ENCODE measurements at places on chromosomes 4 and X.

DNA sequence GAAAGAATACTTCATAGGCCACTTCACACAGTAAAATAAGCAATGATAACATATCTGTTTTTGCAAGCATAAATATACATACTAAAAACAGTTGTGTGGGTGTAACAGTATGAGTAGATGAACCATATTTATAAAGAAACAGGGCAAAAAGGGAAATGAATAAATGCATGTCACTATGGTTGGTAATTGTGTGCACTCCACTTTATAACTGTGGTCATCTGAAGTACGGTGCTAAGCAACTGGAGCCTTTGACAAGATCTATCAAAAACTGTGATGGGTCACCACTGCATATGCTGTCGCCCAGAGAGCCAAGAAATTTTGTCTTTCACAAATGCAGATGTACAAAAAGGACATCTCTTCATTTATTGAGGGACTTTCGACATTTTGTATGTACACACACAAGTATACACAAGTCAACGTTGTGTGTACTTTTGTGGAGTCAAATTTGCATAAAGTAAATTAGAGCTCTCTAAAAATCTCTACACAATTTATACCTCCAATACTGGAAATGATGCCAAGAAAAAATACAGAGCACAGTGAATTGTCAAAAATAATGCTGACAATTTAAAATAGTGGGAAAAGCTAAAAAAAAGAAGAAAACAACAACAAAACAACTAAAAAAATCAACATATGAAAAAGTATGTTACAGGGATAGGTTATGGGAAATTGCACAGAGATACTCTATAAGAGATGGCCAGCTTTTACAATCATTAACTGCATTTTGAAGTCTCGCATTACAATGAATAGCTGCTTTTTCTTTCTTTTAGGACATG lies 123.1 kb upstream of the ENPEP start:
- DNase-seq, result no peak

GRCh38 chrX:17964871-17965270 lies 103.8 kb upstream of the RAI2 start:
- no peak for DNase-seq

- no peak for DNase-seq
These were observed 340.2 kb upstream of the SMIM31 start for GRCh38 chr4:164413743-164414142.

GRCh38 chr4:93178279-93178678 lies 650.3 kb upstream of the ATOH1 start:
- DNase-seq, result no peak

DNA sequence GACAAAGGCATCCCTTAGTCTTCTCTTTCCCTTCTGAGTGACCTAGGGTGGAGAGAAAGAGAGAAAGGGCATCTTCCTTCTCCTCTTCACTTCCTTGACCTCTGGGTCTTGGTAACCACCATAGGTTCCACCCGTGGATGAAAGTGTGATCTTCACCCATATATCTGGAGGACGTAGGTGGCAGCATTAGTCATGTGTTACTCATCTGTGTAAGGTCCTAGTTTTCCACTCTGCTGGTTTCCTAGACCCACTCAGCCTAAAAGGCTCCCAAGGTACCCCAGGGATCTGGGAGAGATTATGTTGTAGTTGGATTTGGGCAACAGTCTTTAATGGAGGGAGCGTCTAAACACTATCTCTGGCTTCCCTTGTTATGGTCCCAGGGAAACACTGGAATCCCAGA lies 45.5 kb upstream of the RAB9B start:
- DNase-seq, result no peak

DNA sequence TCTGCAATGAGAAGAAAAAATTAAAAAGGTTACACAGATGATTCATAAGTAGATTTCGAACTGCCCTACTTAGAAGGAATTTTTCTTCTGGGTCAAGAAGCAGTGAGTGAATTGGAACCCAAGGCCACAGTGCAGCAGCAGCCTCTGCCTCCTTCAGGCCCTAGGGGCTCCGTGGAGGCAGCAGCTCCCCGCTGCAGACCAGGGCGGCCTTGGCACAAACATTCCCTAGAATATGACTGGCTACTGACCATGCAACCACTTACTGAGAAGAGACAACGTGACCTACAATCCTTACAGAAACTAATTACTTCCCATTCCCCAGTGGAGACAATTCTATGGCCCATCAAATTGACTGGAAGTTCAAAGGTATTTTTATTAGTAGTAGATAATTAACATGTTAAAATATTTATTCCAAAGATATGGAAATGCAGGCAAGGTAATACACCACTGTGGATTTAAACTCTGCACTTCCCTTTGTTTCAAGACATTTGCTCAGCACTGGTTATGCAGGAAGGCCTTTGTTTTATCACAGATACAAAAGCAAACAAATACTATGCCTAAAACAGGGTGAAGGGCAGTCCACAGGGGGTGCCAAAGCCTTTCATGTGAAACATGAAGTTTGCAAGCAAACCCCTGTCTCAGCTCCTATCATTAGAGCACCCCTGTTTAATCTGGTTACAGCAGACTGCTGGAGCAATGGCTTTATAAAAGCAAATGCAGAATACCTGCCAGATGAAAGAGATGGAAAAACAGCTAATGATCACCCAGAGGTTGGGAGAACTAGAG lies 59.2 kb downstream of the PCDH19 start:
- no peak for DNase-seq

DNA sequence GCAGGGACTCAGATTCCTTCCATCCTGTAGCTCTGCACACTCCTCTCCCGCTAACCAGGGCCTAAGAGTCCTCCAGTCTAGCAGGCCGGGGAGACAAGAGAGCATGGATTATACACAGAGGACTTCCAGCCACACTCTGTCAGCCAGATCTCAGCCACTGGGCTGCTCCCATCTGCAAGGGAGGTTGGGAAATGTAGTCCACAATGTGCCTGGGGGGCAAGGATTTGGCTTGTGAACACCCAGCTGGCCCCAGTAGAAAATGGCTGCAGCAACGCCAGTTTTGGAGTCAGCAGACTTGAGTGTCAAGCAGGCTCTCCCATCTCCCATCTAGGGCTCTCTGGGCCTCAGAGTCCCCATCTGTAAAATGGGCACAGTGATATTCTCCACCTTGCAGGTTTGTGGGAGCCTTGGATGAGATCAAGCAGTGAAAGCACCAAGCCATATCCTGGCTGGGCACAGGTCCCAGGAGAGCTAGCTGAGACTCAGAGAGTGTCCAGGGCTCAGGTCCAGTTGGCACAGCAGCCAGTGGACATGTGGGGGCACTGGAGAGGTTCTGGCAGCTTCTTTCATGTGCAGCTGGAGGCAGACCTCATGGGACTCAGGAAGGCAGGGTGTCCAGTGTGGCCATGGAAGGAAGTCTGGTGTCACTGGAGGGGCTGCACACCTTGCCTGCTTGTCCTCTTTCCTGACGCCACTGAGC lies 14.6 kb downstream of the PSAPL1 start:
- DNase-seq, result no peak

GRCh38 chr4:90689739-90690138 lies 562.5 kb downstream of the CCSER1 start:
- no peak for DNase-seq

GRCh38 chrX:130401415-130402207 lies at the start of gene RBMX2:
TSS of gene RBMX2 (plus strand) at chrX:130401987. CDS start at chrX:130402033, 46 bp downstream.
- peak; percentile 72 for DNase-seq

DNA sequence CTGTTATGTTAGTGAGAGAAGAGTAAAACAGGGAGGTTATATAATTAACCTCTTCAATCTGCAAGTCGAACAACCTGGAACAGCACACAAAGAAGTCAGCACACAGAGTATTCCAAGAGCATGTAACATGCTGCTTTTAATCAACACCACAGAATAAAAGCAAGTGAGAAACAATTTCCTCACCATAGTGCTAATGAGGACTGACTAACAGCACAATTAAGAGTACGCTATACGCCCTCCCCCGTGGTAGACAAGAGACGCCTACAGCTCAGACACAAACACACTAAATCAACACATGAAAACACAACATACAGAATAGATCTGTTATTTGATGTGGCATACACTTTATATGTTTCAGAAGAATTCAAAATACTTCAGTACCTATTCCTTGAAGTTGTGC lies 103.0 kb downstream of the PPP3CA start:
- DNase-seq, result no peak

GRCh38 chrX:19064175-19064574 lies 58.1 kb downstream of the ADGRG2 start:
- DNase-seq, result no peak

DNA sequence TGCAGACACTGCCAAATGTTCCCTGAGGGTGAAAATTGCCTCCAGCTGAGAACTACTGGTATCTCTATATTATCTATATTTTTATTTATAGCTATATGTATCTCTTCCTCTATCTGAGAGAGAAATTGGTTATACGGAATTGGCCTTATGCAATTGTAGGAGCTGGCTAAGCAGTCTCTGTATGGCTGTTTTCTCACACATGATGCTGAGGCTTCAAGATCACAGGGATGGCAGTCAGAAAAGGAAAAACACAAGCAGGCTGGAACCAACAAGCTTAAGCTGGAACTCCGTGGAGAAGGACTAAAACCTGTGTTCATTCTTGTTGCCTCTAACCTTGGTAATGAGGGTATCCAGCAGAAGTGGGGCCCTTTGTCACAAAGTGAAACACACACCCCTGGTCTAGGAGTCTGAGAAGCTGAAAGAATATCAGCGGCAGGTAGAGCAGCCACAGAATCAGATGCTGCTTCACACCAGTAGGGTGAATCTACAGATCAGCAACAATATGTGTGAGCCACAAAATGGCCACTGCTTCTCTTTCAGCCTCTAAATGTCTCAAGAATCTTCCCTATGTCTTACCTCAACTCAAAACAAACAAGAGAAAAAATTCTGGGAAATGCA lies 166.5 kb upstream of the PPP1R2C start:
- no peak for DNase-seq

GRCh38 chr4:169105620-169106019 lies 95.6 kb upstream of the CBR4 start:
- no peak for DNase-seq

DNA sequence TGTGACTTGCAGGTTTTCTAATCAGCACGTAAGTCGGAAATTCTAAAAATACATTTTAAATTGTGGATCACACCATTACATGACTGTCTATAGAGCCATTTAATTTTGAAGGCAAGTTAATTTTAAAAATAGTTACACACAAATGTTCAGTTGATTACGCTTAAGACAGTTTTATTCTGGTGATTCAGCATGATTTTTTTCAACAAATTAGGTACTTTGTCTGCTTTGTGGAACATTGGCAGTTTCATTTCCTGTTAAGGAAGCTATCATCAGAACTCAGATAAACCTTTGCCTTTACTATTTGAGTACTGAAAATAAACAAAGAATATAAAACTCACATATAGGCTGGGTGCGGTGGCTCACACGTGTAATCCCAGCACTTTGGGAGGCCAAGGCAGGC lies 19.5 kb downstream of the SAT1 start:
- DNase-seq, result no peak

- DNase-seq, result no peak
These were observed 143.2 kb downstream of the KIT start for GRCh38 chr4:54800831-54801530.

DNA sequence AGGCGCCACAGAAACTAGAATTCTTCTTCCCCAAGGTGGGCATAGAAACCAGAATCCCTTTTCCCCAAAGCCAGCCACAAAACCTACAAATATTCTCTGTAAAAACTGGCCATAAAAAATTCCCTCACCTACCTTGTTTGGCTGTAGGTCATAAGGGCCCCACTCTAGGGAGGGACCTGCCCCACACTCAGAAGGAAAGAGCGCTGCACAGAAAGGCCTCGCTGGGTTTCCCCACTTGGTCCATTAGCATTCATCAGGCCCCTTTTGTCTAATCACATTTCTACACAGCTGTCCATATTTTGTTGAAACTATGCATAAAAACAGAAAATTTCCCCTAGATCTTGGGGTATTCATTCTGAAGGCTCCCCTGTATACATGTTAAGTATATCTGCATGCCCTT lies 54.1 kb downstream of the PHKA2 start:
- DNase-seq, result no peak

DNA sequence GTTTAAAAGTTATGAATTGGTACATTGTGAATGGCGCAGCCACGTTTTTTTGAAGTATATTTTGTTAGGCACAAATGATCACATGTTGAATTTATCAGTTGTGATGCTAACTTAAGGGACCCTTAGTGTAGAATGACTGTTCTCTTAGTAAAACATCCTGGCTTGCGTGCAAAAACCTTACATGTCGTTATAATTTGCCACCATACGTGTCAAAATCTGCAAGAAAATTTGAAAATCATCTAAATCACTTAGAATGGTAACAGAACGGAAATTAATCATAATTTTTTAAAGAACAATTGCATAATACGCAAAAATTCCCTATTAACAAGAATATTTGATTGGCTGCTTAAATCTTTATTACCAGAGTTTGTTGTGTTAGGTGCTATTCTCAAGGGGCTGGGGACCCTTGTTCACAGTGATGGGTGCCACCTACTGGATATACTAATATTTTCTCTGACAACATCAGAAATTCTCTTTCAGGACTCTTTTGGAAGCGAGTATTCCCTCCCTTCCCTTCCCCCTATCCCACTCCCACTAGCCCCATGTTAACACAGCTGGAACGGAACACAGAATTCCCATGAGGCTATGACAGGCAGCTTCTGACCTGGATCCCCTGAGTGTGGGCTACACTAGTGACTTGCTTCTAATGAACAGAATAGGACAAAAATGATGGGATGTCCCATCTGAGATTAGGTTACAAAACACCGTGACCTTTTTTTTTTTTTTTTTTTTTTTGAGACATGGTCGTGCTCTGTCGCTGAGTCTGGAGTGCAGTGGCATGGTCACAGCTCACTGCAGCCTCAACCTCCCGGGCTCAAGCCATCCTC lies 71.8 kb downstream of the SUPT20HL2 start:
- DNase-seq, result no peak

- no peak for DNase-seq
These were observed 14.8 kb upstream of the SPON2 start for GRCh38 chr4:1187182-1187581.

- no peak for DNase-seq
These were observed 213.7 kb downstream of the AFAP1 start for GRCh38 chr4:7725951-7726350.

DNA sequence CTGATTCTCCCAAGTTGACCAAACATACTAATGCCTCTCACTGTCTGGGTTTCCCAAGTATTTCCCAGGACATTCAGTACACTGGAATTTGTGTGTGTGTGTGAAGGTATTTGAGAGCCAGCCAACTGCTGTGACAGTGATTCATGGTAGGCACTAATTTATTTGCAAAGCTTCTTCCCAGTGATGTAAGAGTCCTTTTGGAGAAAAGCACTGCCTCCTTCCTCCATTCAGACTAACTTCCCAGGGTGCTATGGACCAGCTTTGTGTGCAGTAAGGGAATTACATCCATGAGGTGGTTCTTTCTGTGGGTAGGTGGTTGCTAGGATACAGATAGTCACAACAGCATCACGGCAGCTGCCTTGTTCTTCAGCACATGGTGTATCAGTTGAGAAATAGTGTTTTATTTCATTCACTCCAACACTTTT lies 8.7 kb downstream of the EGF start:
- no peak for DNase-seq

GRCh38 chr4:145625677-145626622 lies 6.8 kb downstream of the MMAA start:
- DNase-seq, result no peak

GRCh38 chr4:161256716-161257115 lies 907.1 kb downstream of the FSTL5 start:
- DNase-seq, result no peak

All from GM12892 (cell line).